ENCODE measurements at places on chromosomes 7 and 10.

DNA sequence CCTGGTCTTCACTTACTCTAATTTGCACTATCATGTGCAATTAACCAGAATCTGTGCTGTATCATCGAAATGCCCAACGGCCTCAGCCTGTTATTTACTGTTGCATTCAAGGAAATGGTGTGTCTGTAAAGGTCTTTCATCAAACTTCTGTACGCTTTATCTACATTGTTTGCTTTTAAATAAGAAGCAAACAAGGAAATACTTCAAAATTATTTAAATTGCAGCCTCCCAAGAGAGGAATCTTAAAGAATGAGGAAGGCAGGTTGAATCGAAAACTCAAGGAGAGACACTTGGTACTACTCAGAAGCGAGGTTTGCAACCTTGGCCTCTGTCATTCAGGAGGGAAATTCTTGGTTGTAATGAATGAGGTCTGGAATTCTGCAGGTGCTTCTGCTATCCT, 40.7 kb downstream of the MGAM start:
- DNase-seq: no peak

DNA sequence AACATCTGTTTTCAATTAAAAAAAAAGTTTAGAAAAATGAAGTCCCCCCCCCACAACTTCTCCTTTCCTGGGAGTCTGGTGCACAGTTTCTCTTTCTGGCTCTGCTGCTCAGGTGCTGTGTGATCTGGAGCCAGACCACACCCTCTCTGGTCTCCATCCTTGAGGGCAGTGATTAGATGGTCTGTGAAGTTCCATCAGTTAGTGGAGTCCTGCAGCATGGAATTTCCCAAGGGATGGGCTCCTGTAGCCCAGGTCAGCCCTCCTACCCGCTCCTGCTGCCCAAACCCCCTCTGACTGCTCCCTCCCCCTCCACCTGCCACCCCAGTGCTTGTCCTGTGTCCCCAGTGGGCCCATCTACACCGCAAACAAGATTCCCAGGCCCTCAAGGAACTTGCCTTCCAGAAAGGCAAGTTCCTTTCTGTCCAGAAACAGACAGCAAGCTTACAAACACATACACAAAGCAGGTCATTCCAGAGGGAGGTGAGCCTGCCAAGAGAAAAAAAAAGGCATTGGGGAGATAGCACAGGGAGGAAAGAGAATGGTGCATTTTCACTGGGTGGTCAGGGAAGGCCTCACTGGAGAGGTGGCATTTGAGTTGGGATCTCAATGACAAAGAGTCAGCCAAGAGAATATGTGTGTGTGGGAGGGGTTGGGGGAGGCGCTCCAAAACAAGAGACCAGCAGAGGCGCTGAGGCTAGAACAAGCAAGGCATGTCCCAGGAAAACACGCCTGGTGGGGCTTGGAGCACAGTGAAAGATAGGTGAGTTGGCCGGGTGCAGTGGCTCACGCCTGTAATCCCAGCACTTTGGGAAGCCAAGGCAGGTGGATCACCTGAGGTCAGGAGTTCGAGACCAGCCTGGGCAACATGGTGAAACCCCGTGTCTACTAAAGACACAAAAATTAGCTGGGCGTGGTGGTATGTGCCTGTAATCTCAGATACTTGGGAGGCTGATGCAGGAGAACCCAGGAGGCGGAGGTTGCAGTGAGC, 49.5 kb upstream of the SLC29A3 start:
- no peak for DNase-seq

GRCh38 chr10:22606164-22606614, 108.2 kb downstream of the PIP4K2A start:
- DNase-seq: no peak

DNA sequence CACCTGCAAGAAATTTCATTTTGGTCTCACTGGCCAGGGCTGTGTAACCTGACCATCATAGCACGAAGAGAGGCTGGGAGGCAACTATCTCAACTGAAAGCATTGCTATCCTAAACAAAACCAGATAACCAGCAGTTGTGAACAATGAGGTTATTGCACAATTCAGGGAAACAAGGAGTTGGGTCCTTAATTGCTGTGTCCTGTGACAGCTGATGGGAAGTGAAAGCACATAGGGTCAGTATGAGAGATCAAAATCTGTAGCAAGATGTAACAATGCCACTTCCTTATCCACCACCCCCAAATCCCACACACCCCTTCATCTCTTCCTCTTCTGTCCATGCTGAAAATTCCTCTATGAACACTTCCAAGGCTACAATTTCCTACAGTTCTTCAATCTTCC, 80.2 kb downstream of the HTR7 start:
- no peak for DNase-seq

DNA sequence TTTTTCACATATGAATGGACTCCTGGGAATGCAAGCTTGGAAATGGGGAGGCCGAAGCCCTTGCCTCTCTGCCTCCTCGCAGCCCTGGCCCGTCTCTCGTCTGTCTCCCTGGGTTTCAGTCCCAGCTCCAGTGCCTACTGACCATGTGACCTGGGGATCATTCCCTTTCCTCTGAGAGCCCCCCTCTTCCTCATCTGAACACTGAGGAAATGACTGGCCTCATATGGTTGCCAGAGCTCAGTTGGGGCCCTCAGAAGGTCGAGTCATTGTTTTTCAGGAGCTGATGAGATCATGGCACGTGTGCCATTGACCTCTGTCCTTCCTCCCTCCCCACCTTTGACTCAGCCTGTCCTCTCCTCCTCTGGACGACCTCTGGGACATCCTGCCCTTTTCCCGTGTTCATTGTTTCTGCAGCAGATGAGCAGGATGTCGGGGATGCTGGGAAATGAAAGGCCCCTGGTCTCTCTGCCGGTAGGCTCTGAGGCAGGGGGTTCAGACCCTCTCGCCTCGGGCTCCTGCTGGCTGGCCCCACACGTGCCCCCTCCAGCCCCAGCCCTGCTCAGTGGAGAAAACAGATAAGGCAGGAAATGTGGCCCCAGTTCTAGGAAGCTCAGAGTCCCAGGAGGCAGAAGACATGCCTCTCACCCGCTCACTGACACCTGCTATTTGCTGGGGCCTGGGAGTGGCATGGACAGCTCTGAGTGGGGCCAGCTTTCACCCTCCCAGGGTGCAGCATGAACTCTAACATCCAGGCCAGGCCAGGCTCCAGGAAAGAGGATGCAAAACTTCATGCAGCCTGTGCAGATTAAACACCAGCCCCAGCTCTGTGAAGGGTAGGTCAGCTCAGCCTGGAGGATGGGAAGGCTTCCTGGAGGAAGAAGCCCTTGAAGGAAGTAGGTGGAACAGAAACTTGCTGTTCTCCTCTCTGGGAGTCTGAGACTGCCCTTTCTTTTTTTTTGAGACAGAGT, 8.3 kb upstream of the PPP1R35 start:
- DNase-seq: no peak

- no peak for DNase-seq
Observed at GRCh38 chr10:97873569-97873968, 23.9 kb downstream of the GOLGA7B start.

DNA sequence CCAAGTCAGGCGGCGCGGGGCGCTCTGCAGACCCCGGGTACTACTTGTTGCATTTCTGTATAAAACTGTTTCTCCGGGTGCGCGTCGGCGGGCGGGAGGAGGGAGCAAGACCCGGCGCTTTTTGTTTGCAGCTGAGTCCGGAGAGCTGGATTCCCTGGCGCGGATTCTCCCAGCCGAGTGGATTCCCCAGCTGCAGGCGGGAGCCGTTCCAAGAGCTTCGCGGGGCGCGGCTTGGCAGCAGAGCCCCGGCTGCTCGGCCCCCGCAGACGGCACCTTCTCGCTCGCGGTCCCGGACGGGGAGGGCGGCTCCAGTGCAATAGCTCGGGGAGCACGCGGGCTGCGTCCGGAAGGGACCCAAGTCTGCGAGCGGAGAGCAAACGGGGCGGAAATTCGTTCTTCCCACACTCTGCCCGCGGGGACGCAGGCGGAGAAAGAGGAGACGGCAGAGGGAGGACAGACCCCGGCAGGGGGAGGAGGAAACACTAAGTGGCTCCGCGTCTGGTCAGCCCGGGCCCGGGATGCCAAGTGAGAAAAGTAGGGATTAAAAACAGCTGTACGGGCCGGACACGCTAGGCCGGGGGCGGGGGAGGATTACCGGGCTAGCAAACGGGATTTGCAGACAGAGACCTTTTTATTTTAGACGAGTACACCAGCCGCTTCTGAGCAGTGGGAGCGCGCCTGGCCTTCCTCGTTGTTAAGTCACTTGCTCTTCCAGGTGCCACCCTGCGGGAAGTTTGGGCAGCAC, at the start of gene TRIL:
Gene TRIL, minus strand, starts transcription at position 96 of the 745 bp plus-strand sequence. CDS start 284 bp downstream, outside the sequence.
- DNase-seq: no peak

DNA sequence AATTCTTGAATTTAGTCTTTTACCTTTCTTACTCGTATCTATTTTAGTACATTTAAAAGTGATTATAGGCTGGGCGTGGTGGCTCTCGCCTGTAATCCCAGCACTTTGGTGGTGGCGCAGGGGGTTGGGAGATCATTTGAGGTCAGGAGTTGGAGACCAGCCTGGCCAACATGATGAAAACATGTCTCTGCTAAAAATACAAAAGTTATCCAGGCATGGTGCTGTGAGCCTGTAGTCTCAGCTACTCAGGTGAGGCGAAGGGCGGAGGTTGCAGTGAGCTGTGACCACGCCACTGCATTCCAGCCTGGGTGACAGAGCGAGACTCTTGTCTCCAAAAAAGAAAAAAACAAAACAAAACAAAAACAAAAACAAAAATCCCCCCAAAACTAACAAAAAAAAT, 12.2 kb downstream of the PRKCQ start:
- DNase-seq: no peak
